ENCODE measurements at places on chromosomes 7 and 10.

GRCh38 chr10:121501796-121502195 lies 96.4 kb downstream of the FGFR2 start:
- DNase-seq, result no peak

GRCh38 chr7:40918701-40919271 lies 784.0 kb downstream of the SUGCT start:
- DNase-seq, result no peak

- peak; percentile 63 for DNase-seq
These were observed 117.3 kb downstream of the PRKAG2 start for GRCh38 chr7:151759591-151760042.

- DNase-seq, result no peak
These were observed 167.5 kb downstream of the VPS50 start for GRCh38 chr7:93399642-93400041.

- DNase-seq, result no peak
These were observed 58.7 kb downstream of the ARHGAP21 start for GRCh38 chr10:24664991-24665390.

GRCh38 chr10:132252412-132252811 lies 55.3 kb downstream of the STK32C start:
- no peak for DNase-seq

- DNase-seq, result no peak
These were observed 623.5 kb downstream of the POM121L12 start for GRCh38 chr7:53658951-53659350.

DNA sequence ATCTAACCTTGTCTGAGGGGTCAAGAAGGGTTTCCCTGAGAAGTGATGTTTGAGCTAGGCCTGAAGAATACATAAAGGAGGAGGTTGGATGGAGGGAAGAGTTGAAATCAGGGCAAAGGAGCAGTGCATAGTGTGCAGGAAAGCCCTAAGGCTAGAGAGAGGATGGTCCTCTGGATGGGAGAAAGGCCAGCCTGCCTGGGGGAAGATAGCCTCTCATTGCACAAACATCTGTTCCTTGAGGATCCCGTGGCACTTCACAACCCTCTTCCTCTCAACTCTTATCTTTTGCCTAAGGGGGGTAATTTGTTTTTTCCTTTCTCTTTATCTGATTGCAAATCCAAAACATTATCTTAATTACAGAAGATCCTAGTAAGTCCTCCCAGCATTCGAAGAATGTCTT lies 35.7 kb downstream of the STAMBPL1 start:
- DNase-seq, result no peak

DNA sequence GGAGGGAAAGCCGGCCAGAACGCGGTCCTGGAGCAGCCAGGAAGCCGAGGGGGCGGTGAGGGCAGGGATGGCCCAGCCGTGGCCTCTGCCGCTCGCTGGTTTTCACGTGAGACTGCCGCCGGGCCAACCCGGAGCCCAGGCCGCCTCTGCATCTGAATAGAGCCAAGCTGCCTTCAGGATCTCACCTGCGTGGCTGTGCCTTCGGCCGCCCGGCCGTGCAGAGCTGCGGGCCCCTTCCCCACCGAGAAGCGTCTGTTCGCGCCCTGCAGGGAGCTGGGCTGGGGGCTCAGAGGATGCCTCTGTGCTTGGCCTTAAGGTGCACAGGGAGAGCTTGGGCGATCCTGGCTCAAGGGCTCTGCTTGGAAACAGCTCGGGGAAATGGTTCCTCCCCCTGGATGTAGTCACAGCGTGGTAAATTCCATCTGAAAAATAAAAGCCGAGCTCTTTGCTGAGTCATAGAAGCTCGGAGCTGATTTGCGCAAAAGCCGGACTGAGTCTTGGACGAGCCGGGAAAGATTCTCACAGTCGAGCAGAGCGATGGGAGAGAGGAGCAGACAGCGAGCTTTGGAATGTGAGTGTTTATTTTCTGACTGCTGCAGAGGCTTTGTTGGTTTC lies at the start of gene JAKMIP3:
TSS of gene JAKMIP3 (plus strand) at position 456 of the 615 bp plus-strand sequence. CDS start 38,863 bp downstream, outside the sequence.
- no peak for DNase-seq

DNA sequence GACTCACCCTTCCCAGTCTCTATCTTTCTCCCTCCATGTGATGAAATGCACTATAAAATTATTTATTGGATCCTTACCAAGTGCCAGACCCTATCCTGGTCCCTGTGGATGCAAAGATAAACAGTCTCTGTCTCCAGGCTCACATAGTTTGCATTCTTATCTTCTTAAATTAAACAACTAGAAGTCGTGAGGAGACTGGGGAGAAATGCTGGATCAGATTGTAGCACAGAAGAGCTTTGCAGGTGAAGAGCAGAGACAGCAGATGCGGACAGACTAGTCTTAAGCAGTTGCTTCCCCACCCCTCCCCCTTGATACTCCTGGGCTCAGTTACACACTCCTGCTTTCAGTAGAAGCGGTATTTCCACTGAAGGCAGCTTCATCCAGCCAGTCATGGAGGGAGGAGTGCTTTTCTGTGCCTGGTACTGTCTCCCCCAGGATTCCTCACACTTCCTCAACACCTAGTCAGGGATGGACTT lies 20.8 kb upstream of the CDK1 start:
- DNase-seq, result no peak

DNA sequence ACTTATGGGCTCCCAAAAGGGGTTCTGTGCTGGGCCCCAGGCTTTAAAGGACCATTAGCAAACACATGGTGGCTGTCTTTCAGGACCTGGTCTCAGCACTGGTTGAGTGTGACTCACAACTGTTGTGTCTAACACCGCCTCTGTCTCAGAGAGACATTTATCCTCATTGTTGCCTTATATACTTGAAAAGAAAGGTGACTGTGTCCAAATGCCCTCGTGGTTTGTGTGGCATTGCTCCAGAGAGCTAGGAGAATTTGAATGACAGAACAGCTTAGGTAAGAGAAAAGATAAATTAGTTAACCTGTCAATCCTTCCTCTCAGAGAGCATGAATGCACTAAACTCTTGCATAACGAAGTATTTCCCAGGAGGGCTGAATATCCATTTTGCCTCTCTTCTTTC lies 14.5 kb upstream of the FAM13C start:
- no peak for DNase-seq

- DNase-seq, result no peak
These were observed 1.6 kb upstream of the GSTO1 start for GRCh38 chr10:104253106-104253505.

DNA sequence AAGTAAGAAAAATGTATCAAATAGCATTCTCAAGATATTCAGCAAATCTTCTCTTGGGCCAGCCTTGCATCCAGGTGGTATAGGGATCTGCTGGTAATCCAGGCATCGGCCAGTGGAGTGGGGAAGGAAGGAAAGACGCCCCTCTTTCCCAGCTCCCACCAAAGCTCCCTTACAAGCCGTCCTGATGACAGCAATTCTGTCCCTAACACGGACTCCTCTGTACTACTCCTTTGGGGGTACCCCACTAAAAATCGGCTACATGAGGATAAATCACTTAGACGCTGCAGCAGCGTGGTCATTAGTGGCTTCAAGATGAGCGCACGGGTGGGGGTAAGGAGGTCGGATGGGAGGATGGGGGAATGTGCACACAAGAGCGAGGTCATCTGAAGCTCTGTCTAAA lies 24.7 kb upstream of the NUB1 start:
- DNase-seq, result no peak

DNA sequence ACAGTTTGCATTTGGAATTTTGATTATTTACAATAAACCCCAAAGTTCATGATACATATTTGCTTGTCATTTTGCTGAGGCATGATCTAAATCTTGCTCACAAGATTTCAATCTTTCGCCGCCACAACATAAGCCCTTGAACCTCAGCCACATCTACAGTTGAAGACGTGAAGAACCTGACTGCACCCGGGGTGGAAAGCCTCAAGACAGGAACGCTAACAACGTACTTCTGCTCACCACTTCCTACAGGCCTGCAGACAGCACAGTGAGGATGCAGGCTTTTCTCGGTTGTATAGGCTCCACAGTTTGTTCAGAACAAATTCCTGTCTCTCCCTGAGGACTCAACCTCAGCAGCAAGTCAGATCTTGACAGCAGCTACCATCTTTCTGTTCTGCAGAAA lies 393.8 kb upstream of the PRKCQ start:
- peak; percentile 18 for DNase-seq

Measured in CD4-positive, alpha-beta T cell treated with Interleukin-15 for 4 hours (primary cell).